Stimulated activated CD4-positive, alpha-beta T cell treated with anti-CD3 and anti-CD28 coated beads, TNF-alpha, amount 100 ng/mL, for 24 hours (primary cell): ENCODE measurements at places on chromosomes 11 and 22.

DNA sequence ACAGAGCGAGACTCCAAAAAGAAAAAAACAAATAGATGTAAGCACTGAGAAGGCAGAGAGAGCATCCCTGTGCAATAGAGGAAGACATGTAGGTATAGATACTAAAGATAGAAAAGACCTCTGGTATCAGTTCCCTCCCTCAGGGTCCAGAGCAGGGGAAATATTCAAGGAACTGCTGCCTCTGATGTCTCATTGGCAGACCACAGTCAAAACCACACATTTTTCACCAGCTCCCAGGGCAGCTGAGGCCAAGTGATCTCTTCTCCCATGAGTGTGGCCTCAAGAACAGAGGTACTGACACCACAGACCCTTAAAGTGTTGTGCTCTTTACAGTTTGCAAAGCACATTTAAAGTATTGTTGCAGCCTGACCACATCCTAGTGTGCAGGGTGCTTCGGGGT is 288.5 kb downstream of the NTM start:
- DNase-seq: no peak

DNA sequence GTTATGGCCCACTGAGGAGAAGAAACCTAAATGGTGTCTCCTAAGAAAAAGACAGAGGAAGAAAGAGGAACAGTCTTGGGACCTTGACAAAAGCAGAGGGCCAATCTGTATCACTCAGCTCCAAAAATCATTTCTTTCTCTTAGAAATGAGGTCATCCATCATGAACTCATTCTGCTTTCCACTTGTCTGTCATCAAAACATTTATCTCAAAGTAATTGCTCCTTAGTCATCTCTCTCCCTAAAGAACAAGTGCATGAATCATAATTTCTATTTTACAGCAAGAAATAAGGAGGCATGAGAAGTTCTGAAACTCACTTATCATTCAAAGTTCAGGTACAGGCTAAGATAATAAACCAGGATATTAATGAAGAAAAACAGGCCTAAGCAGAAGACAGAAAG is 375.6 kb downstream of the KCNA4 start:
- DNase-seq: no peak

- DNase-seq: no peak
These were observed 12.7 kb downstream of the PHF21B start for GRCh38 chr22:44997060-44997459.

DNA sequence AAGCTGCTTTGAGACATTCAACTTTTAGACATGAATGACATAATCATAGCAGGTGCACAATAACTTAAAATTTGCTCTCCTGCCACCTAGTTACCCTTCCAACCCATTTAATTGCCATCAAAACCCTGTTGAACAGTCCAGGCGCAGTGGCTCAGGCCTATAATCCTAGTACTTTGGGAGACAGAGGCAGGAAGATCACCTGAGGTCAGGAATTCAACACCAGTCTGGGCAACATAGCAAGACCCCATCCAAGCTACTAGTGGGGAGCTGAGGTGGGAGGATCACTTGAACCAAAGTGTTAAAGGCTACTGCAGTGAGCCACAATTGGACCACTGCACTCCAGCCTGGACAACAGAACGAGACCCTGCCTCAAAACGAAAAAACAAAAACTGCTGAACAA is 4.0 kb upstream of the PHF21A start:
- no peak for DNase-seq

DNA sequence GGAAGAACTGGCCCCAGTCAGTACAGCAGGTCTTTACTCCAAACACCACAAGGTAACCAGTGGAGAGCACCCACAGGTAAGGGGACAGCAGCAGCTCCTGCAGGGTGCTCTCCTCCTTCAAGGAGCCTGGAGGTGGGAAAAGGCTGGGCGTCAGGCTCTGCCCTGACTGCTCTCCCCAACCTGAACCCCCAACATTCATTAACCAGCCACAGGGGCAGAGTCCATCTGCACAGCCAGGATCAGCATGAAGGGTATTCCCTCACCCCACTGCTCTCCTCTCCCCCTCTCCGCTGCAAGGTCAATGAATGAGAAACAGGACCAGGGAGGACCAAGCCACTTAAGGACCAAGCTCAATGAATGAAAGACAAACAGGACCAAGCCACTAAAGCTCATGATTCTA is 3.7 kb downstream of the SLC37A4 start:
- no peak for DNase-seq

DNA sequence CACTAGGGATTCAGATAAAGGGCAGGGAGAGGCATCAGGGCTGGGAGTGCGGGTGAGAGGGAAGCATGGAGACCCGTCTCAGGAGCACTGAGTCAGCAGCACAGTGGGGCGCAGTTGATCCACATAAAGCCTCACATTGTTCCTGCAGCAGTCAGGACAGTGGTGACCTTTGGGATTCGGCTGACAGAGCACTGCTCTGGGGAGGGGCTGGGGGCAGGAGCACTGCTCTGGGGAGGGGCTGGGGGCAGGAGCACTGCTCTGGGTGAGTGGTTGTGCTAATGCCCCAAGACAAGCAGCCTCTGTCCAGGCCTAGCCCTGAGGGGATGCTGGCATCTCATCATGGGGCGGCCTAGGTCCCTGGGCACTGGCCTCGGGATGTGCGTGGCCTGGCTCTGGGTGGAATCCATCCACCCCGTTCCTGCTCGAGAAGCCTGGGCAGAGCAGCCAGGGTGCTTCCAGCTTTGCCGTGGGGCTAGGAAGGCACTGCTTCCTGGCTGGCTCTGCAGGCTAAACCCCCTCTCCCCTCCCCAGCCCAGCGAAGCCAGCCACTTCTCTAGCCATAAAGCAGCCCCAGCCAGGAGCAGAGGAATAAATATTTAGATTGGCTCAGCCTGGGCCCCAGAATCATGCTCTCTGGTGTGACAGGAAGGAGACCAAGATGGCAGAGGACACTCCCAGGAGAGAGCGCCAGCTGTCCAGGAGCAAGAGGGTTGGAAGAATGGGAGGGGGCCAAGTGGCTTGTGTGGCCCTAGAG is 7.3 kb downstream of the OAF start:
- no peak for DNase-seq

GRCh38 chr22:41498303-41498835 is 29.5 kb downstream of the ACO2 start:
- no peak for DNase-seq

DNA sequence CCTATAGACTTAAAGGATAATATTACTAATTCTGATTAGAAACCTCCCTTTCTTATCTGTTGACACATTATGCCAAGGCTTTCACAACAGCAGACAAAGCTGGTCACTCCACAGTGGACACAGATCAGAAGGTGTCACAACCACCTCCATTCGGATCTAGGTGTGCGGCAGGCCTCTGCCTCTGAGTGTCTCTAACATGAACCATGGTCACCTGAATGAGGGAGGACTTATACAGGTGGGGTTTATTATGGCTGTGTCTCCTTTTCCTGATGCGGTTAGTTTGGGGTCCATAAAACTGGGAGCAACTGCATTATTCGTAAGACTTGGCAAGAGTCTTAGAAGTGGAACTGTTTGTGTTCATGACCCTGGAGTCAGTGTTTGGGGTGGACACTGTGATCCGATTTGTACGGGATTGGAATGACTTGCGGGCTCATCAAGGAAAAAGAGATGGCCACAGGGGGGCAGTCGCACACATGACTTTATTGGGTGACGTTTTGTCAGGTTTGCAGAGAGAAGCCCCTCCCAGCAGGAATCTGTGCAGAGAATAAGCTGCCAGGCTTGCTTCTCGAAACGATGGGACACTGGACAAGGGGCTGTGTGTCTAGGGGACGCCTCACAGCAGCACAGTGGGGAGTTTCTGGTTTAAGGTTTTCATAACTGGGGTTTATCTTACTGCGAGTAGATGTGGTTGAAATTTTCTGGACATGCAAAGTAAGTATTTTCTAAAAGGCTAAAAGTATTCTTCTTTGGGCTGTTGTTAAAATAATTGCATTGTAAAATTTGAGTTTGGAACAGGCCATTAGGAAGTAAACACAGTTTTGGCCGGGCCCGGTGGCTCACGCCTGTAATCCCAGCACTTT is 90.6 kb downstream of the GAB4 start:
- DNase-seq: peak; percentile 39

DNA sequence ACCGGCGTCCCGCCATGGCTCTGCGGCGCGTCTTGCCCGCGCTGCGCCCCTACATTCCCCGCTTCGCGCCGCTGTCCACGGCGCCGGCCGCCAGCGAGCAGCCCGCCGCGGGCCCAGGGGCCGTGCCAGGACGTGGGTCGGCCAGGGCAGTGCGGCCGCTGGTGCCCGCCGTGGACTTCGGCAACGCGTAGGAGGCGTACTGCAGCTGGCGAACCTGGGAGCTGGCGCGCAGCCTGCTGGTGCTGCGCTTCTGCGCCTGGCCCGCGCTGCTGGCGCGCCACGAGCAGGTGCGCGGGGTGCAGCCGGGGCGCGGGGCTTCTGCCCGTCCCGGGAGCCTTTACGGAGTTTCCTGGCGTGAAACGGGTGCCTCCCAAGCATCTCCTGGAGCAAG is 20.1 kb downstream of the DGCR6L start:
- no peak for DNase-seq

DNA sequence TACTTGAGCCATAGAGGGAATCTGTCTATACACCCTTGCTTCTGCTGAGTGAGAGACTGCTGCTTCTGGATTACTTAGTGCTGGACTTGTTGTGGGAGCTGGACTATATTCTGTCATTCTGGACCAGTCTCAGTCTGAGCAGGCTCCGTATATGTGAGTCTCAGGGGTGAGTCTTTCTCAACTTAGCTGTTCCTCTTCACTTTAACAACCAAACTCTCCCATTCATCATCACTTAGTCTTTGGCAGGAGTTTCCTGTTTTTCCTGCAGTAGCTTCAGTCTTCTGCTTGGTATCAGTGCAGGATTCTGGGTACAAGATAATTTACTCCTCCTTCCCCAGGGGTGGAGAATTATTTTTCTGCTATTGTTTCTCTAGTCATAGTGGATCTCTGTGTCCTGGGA is 779.5 kb downstream of the METTL15 start:
- DNase-seq: no peak

DNA sequence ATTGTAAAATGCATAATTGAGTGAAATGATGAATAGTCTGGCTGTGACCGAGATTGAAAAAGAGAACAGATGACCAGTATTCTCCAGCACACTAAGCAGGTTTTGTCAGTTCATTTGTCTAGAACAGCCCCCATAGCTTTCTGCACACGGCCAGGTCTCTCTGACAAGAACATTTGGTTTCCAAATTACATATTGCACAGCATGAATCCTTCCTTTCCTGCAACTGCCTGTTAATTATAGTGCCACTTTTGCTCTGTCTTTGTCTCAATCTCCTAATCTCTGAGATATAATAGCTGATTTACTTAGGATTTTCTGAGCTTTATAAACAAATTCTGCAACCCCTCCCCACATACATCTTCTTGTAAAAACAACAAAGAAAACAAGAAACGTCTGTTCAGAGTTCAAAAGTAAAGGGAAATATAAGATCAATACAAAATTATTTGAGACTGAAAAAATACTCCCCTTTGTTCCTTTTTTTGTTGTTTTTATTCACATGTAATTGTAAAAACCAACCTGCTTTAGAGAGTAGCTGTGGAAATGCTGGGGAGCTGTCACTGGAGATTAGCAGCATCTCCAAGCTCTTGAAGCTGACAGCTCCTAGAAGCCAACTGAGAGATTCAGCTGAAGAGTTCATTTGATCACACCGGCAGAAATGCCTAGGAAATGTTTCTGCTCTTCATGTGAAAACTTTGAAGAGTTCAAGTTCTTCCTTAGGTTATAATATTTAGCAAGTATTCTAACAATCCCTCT is 998.1 kb downstream of the DLG2 start:
- DNase-seq: no peak

- no peak for DNase-seq
These were observed 199.3 kb downstream of the KIF18A start for GRCh38 chr11:27908621-27909020.

GRCh38 chr11:116930177-116930576 is 92.8 kb upstream of the APOA1 start:
- no peak for DNase-seq

DNA sequence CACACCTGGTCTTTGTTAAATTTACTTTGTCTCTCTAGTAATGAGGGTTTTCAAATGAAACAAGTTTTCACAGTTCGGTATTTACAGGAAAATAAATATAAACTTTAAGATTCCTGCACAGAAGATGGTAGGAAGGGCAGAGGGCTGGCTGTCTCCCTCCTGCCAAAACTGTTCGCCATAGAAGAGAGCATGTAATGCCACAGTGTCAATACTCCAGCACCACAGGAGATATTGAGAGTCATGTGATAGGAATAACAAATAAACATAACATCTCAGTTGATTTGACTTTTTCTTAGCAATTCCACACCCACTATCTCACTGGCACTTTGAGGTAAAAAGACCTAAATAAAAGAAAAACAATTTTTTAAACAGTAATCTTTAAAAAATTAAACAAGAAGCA is 100.9 kb downstream of the MRTFA start:
- DNase-seq: no peak

DNA sequence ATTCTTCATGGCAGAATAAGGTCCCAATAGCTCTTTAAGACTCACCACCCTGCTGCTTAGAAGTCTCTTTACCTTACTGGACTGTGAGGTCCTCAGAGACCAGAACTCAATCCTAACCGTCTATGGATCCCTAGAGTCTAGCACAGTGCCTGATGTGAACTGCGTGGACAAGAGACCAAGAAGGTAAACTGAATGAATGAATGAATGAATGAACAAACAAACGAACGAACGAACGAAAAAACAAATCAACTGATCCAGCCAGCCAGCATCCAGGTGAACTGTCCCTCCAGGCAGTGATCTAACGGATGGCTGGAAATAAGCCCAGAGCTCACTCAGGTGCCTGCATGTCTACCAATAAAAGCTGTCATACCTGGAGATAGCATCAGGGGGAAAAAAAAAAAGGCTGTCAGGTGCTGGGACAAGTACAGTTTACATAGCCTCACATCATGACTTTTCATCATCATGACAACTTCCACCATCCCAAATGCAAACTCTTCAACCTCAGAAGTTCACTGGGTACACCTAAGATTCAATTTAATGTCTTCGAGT is 59.8 kb downstream of the PACSIN2 start:
- no peak for DNase-seq

GRCh38 chr11:15981292-15981691 is 375.1 kb downstream of the SOX6 start:
- DNase-seq: no peak

DNA sequence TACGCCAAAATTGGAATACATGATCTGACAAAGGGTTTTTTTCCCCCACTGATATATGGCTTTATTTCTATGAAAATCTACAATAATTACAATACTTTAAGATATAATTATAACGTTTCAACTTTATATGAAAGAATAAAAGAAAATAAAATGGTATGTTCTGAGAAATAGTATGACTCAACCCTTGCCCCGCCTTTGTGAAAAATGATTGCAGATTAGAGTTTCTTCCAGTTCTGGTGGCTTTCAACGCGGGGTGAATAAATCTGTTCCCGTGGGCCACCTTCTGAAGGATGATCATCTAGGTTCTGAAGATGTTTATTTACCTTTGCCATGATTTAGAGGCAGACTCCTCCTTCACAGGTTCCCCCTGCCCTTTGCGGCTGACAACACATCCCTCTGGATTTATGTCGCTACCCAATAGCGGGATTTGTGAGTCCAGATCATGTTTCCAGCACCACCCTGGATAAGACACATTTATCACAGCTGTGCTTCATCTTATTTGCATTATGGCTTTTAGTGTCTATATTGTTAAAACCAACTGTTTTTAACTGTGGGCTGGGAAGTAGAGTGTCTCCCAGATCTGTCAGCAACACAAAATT is 607.0 kb upstream of the KIRREL3 start:
- DNase-seq: no peak
